ENCODE measurements at places on chromosomes 3 and 15.

DNA sequence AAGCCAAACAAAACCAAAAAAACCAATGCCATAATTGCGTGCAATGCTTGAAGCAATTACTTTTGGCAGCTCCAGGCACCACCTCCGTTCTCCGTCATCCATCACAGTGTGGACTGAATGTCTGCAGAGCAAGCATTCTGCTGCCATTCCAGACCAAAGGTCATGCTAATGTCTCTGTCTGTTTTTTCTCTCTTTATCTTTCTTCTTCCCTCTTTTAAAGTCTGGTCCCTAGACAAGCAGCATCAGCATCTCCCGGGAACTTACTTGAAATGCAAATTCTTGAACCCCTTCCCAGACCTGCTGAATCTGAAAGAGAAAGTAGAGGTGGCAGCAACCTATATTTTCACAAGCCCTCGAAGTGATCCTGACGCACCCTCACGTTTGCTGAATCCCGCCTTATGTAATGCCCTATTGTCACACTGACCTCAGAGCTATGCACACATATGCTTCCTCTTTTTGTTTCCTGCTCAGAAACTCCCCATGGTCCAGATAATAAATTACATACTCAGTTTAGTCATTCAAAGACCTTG is 297.3 kb upstream of the PROK2 start:
- no peak for DNase-seq

- DNase-seq, result no peak
These were observed 51.3 kb downstream of the ABCC5 start for GRCh38 chr3:183966361-183966791.

DNA sequence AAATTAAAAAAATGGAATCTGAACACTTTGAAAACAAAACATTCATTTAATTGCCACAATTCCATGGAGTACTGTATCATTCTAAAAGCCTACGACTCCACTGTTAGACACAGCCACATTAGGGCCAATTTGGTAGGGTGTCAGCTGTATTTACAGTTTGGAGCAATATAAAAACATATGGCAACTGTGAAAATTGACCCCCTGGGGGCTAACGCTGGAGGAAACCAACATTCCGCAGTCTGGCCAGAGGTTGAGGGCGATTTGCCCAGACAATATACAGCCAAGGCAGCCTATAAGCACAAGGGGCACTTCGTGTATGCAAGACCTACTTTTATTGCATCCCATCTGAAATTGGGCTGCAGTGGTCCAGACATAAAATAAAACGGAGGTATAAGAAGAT is 476.5 kb upstream of the WNT5A start:
- no peak for DNase-seq

DNA sequence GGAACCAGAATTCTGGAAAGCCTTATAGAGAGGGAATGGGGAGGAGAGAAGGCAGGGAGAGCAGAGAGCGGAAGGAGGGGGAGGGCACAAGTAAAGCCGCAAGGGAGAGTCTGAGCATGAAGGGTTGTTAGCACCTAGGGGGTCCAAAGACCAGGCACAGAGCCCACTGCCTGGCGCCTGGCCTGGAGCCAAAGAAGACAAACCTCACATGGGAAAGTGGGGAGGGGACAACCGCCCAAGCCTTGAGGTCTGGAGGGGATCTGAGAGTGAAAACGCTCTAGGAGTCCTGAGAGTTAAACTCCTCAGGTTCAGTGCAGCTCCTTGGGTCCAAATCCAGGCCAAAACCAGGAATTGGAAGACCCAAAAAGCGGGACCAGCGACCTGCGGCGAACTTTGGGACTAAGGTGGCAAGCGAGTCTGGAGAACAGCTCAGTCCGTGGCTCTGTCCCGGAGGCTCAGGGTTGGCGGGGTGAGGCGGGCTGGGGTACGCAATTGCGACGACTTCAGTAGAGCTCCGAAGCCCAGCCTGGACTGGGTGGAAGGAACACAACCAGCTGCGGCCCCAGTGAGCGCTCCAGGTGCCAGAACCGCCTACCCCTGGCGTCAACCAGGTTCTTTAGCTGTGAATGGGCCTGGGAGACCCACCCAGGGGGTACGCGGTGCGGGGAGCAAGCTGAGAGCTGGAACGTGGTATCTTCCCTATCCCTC is 807 bp upstream of the INAFM2 start:
- peak; percentile 72 for DNase-seq

DNA sequence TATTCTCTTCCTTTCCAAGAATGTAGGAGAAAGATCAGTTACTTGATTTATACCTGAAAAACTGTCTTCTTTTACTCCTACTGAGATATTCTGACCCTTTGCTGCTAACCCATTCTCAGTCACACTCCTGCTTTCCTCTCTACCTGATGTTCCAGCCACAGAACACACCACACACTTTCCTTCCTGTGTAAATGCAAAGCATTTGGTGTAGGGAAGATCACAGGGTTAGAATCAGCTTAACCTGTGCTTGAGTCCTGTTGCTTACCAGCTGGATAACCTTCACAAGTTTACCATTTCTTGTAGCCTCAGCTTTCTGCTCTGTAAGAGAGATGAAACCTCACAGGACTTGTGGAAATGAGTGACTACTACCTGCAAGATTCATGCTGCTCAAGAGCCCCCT is 489.8 kb upstream of the GOLIM4 start:
- no peak for DNase-seq

- DNase-seq, result no peak
These were observed 127.8 kb downstream of the SYNPR start for GRCh38 chr3:63405882-63406281.

GRCh38 chr3:184688251-184688881 is 23.5 kb downstream of the MAGEF1 start:
- DNase-seq, result peak; percentile 81

- no peak for DNase-seq
These were observed 16.0 kb upstream of the LRRK1 start for GRCh38 chr15:100903168-100903554.

GRCh38 chr3:47836986-47837385 is 34.0 kb downstream of the DHX30 start:
- DNase-seq, result no peak

GRCh38 chr3:107430214-107430995 is 53.2 kb downstream of the CCDC54 start:
- DNase-seq, result peak; percentile 31

GRCh38 chr3:152745646-152746045 is 89.3 kb upstream of the P2RY1 start:
- no peak for DNase-seq

- peak; percentile 66 for DNase-seq
These were observed 4.3 kb downstream of the PDIA5 start for GRCh38 chr3:123071146-123071545.

DNA sequence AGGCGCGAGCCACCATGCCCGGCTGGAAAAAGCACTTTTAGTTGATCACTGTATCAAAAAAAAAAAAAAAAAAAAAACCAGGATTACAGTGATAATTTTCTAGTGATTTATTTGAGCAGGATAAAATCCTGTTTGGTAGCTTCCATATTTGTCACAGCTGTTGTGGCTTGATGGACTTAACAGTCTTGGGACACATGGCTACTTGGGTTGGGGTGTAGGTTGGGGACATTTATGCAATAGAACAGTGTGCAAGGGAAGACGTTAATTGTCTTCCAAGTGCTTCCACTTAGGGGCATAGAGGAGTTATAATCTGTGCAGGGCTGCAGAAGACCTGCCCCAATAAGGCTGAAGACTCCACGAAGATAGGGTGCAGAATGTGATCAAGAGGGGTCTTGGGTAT is 106.9 kb upstream of the TNFAIP8L3 start:
- DNase-seq, result no peak

GRCh38 chr15:93719921-93720351 is 511.4 kb upstream of the MCTP2 start:
- peak; percentile 97 for DNase-seq

- no peak for DNase-seq
These were observed 40.3 kb upstream of the FURIN start for GRCh38 chr15:90828111-90828510.

DNA sequence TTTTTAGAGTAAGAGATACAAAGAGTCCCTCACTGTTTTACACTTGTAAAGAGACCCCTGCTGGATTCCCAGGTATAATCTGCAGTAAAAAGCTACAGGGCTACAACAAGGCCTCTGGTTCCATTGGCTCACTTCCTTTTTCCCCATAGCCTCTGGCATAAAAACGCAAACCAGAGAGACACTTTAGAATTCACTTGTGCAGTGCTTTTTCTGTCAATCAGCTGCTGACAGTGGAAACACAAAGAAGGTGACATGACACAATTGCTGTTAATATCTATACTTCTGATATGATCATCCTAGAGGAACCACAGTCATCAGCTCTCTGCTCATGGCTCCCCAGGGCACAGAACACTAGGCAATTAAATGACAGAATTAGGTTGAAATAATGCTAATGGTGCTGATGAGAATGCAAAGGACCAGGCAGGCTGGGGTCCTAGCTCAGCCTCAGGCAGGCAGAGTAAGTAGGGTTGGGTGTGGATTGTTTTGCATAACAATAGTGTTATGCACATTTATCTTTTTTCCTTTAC is 667.9 kb upstream of the CFAP20DC start:
- no peak for DNase-seq
